CD4-positive, alpha-beta T cell treated with Interleukin-17A for 4 hours (primary cell): ENCODE measurements at places on chromosomes 6 and 20.

GRCh38 chr6:148578489-148578814, 168.4 kb upstream of the UST start:
- no peak for DNase-seq

GRCh38 chr20:40690836-40691565, 2.0 kb upstream of the MAFB start:
- no peak for DNase-seq

- peak; percentile 70 for DNase-seq
These were observed 47.6 kb downstream of the CPXM1 start for GRCh38 chr20:2752567-2753460.

GRCh38 chr6:35194390-35194789, 19.4 kb upstream of the SCUBE3 start:
- DNase-seq, result no peak

DNA sequence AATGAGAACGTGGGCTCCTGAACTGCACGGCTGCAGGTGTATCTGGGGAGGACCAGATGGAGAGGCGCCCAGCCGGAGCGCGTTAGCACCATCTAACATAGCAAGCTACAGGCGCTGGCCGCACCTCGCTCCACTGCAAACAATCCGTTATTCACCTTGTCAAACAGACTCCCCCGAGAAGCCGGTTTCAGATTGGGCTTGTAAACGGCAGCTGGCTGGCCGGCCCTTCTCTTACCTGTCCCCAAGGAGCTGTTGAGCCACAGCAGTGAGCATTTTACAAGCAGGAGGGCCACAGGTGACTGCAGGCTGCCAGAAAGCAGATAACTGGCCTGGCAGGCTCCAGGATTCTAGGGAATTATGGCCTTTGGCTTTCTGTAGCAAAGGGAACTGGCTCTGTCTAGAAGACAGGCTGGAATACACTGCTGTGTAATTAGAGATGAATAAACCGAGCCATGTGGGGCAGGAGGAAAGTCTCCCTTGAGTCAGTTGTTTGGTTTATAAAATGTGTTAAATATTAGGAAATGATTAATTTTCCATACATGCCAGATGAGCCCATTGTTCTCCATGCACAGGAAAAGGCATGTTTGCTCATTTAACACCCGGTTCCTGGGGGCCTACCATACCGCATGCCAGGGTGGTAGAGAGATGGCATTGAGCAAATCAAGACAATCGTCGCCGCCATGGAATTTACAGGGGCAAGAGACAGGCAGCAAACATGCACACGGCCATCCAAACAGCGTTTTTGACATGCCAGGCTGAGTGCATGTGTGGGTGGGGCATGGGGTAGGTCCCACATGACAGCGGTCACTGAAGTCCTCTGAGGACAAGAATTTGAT, 159.3 kb downstream of the NFATC2 start:
- no peak for DNase-seq

GRCh38 chr20:38873050-38873581, 53.1 kb upstream of the FAM83D start:
- DNase-seq, result peak; percentile 75

DNA sequence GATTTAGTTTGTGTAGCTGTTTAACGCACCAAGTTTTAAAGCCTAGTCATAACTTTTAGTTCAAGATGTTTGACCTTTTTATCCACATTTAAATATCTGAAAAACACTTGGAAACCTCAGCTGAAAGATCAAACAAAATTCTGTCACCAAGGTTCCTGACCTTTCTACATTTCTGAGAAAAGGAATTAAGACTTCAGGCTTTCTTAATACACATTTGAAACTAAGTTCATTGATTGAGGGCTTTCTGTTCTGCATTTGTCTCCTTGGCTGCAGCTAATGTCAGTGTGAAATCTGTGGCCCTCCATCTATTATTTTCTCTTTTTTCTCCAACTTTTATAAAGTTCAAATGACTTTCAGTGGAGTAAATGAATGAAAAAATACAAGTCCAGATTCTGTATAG, 22.7 kb upstream of the FBXL4 start:
- DNase-seq, result no peak

GRCh38 chr6:116229287-116229913, 24.5 kb downstream of the TSPYL4 start:
- DNase-seq, result peak; percentile 10

- no peak for DNase-seq
These were observed 80.4 kb upstream of the PMEPA1 start for GRCh38 chr20:57790176-57790575.

DNA sequence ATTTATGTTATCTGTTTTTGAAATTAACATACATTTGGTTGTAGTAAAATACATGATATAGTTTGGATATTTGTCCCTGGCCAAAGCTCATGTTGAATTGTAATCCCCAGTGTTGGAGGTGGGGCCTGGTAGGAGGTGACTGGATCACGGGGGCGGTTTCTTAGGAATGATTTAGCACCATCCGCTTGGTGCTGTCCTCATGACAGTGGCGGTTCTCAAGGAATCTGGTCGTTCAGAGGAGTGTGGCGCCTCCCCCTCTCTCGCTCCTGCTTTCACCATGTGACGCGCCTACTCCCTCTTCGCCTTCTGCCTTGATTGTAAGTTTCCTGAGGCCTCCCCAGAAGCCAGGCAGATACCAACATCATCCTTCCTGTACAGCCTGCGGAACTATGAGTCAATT, 29.0 kb downstream of the CTCFL start:
- DNase-seq, result no peak

DNA sequence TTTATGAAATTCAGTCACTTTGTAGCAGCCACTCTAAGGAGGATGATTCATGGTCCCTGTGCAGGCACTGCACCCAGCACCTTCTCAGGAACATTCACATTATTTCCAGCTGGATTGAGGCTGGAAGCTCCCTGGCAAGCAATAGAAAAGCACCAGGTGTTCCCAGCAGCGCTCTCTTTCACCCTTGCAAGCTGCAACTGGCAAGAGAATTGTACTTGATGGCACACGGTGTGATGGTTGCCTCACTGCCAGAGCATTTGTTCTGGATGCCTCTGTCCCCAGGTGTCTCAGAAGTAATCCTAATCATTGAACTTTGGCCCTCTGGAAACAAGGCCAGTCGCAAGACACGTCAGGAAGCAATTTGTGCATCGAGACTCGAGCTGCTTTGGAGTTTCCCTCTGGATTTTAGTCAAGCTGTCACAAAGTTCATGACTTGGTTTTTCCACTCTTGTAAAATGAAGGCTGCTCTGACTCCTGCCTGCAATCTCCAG, 24.9 kb upstream of the PHACTR2 start:
- no peak for DNase-seq

- no peak for DNase-seq
These were observed 11.3 kb upstream of the ABRACL start for GRCh38 chr6:139017227-139017626.

DNA sequence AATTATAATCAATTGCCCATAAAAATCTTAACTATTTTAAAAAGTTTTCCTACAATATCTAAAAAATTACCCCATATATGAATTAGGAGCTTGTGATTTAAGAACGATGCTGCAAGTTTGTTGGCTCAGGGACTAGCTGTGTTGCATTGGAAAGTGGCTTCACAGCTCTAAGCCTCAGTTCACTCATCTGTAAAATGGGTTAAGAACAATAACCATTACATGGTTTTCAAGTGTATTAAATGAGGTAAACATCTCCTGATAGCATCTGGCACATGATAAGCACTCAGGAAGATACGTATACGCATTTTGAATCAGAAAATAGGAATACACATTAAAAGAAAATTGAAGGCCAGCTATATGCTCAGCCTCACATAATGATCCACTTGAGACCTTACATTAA, 76.4 kb downstream of the ARHGAP18 start:
- DNase-seq, result no peak

GRCh38 chr6:166743406-166744222, 116.6 kb upstream of the RPS6KA2 start:
- DNase-seq, result no peak

DNA sequence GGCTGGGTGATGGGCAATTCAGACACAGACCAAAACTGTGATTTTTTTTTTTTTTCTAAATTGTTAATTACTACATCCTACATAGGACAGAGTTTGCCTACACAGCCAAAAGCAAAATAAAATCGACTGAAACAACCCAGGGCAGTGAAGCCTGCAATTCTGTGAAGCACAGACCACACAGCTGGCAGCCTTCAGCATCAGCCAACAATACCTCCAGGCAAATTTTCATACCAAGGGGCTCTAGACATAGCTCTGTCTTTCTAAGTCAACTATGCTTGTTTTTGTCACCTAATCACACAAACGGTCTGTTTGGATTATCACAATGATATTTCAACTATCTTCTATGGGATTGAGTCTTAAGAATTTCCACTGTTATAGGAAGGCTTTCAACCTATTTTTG, 17.6 kb downstream of the RMND1 start:
- no peak for DNase-seq
